Stimulated activated CD4-positive, alpha-beta T cell treated with anti-CD3 and anti-CD28 coated beads, TNF-alpha, amount 100 ng/mL, for 24 hours (primary cell): ENCODE measurements at places on chromosomes 13 and 19.

DNA sequence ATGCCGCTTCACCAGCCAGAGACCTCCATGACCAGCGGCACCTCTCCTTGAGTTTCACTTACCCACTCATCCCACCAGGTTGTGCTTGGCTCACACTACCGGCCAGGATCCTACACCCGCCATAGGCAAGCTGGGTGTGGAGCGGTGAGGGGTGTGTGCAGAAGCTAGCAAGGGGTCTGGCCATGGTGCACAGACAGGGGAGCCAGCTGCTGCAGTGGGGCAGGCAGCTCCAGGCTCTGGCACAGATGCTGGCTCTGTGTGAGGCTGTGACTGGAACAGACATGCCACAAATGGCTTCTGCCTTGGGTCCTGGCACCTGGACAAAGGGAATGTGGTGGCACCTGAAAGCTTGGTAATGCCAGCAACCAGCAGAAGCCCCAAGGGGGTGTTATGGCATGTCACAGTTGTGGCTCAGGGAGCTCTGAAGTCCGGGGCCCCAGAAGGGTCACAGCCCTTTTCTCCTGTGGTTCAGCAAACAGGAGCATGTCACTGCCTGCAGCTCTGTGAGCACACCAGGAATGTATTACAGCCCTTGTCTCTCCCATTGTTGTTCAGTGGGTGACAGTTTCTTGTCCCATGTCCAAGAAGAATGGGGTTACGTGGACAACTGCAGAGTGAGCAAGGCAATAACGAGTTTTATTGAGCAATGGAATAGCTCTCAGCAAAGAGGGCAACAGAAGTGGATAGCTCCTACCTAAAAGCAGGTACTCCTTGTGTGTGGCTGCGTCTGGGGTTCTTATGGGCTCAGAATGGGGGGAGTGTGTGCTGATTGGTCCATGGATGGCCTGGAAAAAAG is 2791.0 kb upstream of the PCDH20 start:
- DNase-seq = no peak

GRCh38 chr13:95480131-95480545 is 72.4 kb upstream of the CLDN10 start:
- no peak for DNase-seq

DNA sequence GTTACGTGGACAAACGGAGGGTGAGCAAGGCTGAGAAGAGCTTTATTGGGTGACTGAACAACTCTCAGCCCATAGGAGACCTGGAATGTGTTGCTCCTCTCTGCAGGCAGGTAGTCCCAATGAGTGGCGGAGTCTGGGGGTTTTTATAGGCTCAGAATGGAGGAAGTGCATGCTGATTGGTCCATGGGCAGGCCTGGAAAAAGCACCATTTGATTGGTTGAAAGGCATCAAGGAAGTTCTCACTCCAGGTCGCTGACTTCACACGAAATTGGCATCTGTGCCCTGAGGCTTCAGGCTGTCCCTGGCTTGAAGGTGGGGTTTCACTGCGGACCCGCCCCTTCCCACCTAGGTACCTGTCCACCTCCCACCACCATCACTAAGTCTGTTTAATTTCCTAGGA is 65.4 kb downstream of the SPATA13 start:
- DNase-seq = no peak

DNA sequence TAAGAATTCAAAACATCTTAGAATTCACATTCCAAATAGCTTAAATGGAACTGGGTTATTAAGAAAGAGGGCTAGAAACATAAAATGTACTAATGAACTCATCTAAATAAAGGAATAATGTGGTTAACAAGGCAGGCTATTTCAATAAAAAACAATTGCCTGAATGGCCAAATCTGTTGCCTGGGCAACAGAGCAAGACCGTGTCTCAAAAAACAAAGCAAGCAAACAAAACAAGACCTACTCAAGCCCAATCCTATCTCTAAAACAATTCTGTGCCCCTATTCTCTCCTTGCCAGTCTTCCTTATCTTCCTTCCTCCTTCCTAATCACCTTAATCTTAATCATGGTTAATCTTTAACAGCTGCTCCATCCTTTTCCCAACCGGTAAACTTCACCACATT is 12.1 kb downstream of the IGFL1 start:
- DNase-seq = no peak

GRCh38 chr13:79231887-79232286 is 174.2 kb downstream of the RBM26 start:
- DNase-seq = no peak
